AG09309 (cell line): ENCODE measurements at places on chromosomes 1 and 21.

DNA sequence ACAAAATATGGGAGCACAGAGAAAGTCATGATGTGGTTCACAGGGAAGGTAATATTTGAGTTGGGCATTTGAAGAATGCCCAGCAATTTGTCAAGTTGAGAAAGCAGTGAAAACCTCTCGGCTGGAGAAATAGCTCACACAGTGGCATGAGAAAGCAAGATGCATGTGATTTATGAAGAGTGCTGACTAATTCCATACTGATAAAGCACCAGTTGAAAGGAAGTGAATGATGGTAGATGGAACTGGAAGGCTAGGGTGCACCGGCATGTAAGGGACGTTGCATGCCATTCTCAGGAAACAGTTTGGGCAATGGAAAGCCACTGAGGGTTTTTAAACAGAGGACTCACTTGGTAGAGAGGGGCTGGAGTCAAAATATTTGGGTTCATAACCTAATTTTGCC lies 53.5 kb upstream of the MTF2 start:
- DNase-seq: no peak

DNA sequence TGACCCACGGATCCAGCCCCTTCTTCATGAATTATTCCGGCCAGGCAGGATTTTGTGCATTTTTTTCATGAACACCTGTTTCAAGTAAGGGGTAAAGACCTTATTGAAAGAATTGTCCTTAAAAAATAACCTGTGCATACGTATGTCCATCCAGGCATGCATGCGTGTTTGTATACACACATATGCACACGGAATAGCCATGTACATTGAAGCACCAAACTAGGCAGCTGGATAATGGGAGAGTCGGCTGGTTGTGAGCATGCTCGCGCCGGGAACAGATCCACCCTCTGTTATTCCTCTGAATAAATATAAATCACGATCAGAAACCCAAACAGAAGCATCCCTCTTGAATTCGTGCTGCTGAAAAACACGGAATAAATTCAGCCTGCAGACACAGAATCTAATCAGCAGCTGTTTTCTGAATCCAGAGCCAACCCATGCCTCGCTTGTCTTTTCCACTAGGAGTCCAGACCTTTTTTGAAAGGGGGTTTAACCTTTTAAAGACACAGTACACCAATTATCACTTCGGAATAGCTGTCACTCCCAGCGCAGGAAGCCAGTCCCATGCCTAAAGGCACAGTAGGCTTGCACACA lies at the start of gene HIVEP3:
HIVEP3 (minus strand) TSS at position 473 of the 594 bp plus-strand sequence.
- DNase-seq: no peak

DNA sequence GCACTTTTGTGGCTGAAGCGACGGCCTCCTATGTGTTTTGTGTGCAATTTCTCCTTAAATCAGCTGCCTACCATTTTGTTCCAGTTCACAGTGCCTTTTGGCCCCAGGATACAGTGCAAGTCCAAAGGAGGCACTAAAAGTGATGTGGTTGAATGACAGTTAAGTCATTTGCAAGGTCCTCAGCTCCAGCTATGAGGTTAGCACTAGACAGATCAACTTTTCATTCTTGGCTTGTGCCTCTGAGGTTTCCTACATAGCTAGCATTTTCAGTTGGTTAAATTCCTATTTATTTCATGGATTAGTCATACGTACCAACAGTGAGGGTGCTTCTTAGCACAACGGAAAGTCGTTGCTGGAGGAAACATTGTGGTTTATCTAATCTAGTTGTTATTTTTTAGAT lies 59.3 kb upstream of the NTPCR start:
- peak; percentile 86 for DNase-seq

DNA sequence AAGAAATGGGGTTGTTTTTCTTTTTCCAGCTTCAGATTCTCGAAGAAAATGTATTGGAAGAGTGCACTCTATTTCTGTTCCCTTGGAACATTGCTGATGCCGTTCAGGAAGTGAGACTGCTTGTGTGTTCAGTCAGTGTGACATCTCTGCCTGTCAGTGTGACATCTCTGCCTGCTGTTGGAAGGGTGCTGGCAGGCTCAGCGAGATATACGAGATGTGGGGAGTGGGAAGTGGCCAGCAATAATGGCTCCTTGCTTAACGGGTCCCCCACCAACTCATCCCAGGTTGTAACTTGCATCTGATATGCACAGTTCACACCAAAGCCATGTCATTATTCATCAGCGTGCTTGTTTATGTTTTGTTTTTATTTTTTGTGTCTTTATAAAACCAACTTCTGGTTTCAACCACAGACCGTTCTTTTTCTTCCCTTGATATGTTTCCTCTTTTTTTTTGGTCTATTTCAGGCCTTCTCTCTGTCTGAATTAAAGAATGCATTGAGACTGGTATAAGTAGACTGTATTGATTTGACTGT lies 145.4 kb downstream of the GALNT2 start:
- no peak for DNase-seq
